Activated CD4-positive, alpha-beta memory T cell treated with anti-CD3 and anti-CD28 coated beads, Interleukin-2, amount 10 ng/mL, durations not matched to agents 7 days and 5 days (primary cell): ENCODE measurements at places on chromosomes 1 and 21. TPM values are rescaled to one million over a fixed set of nuclear protein-coding genes. Genes with fewer than 3 reads are reported as not detected.
A peak's percentile ranks its signal among the peaks of the same experiment; 100 is the strongest.

GRCh38 chr1:84298684-84299535 is 2.6 kb upstream of the SAMD13 start:
- DNase-seq: peak; percentile 18

- DNase-seq: no peak
Measured at GRCh38 chr21:37529649-37530048, 163.1 kb downstream of the DYRK1A start.

The OR6N1 gene
- not detected for total RNA-seq

The MSH4 gene
- total RNA-seq: 0.20 TPM

- no peak for DNase-seq
Measured at GRCh38 chr1:12185036-12185917, 18.5 kb downstream of the TNFRSF1B start.

- peak; percentile 75 for DNase-seq
Measured at GRCh38 chr1:78649628-78650027, at the start of gene IFI44. TSS of gene IFI44 (plus strand) at chr1:78649831. CDS start at chr1:78650196, 365 bp downstream.

The FAM229A gene
- 10.6 TPM for total RNA-seq

DNA sequence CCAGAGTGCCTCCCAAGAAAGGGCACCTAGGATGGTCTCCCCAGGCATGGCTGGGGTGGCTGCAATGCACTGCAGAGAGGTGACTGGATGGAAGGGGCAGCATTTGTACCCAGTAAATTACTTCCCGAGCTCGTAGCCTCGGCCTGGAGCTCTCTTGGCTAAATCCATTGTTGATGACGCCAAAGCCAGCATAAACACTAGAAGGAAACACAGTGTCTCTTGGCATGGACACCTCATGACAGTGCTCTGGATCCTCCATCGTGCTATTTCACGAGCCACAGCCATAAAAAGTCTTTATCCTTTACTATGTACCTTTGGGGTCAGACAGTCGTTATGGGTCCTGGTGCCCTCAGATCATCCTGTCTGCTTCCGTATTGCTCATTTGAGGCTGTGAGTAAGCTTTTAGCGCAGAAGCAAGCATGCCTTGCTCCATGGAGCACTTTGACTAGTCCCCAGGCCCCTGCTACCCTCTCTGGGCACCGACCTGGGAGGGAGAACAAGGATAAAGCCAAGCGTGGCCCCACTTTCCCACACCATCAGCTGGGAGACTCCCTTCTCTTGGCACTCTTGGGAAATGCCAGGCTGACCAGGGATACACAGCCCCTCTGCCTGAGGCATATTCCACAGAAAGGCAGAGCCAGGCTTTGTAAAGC is 10.3 kb upstream of the PRELP start:
- no peak for DNase-seq

GRCh38 chr1:168396508-168396907 is 115.8 kb downstream of the TBX19 start:
- DNase-seq: no peak

DNA sequence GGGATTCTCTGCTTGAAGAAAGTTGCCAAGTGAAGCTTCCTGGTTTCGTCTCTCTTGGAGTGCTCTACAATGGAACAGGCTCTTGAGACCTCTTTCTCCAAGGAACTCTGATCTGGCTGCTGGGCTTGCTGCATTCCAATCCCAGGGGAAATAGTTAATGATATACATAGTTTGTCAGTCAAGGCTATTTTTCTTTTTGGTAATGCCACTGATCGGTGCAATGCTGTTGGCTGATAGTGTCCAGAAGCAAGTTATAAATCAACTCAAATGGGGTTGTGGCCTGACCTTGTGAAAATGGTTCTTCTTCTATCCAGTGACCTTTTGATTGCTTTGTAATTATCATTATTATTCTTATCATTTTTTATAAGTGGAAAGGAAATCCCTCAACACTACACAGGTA is 48.4 kb upstream of the TNFSF18 start:
- DNase-seq: no peak

- DNase-seq: peak; percentile 64
Measured at GRCh38 chr21:43361493-43362296, 65.2 kb downstream of the SIK1 start.

DNA sequence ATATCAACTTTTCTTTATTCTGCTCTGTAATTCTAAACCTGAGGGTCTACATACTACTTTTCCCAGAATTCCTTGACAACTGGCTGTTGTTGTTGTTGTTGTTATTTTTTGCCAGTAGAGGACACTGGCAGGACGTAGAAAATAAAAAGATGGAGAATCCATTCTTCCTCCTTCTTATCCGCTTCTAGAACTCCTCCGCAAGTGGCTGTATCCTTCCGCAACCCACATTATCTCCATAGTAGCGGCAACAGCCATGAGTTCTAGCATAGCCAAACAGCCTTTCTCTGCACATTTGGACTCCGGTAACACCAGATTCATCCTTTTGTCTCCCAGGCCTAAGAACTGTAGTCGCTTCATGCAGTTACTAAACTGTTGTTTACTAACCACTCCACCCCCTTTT is 91.1 kb upstream of the CACHD1 start:
- DNase-seq: no peak

DNA sequence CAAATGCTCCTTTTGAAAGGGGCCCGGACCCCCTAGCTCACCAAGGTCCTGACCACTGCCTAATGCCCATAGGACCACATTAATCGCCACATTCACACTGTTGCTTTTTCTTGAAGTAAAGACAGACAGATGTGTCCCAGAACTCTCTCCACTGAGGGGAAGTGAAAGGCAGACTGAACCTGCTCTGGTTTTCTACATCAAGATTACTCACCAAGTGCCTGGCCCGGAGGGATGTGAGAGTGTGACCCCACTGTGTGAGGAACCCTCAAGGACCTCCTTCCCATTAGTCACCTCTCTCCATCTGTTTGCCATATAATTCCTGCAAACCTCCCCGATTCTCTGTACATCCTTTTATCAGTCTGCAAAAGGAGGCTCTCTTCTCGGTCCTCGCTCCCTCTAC is 381.5 kb downstream of the OMA1 start:
- no peak for DNase-seq

DNA sequence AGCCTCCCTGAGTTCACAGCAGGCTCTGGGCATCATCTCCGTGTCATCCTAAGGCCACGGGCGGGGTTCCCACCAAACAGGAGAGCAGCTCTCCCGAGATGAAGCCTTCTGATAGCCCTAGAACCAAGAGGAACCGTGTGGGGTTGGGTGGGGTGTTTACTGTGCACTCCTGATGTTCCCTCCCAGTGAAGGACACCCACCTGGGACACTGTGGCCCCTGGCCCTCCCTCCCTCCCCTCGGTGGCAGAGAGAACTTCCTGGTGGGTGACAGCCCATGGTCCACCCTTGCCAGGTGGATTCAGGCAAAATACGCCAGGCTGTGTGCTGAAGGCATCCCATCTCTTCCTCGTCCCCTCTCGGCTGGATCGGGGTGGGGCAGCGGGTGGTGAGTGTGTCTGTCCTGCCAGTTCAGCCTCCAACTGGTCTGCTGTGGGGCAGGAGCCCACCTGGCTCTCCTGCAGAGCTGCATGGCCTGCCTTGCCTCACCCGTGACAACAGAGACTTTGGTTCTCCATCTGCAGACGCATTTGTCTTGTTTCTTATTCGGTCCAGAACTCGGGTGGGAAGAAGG is 15.6 kb upstream of the C1orf174 start:
- DNase-seq: no peak

DNA sequence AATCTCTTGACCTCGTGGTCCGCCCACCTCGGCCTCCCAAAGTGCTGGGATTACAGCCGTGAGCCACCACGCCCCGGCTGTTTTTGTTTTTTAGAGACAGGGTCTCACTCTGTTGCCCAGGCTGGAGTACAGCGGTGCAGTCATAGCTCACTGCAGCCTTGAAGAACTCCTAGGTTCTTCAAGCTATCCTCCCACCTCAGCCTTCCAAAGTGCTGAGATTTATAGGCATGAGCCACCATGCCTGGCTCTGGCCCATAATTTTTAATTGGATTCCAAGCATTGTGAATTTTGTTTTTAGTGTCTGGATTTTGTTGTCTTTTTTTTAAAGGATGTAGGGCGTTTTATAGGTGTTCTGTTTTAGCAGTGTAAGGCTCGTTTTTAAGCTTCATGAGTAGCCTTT is 28.6 kb upstream of the TXLNA start:
- no peak for DNase-seq

The UQCRHL gene
- total RNA-seq: 1.6 TPM

GRCh38 chr1:203756036-203756435 is 8.9 kb upstream of the LAX1 start:
- DNase-seq: no peak

DNA sequence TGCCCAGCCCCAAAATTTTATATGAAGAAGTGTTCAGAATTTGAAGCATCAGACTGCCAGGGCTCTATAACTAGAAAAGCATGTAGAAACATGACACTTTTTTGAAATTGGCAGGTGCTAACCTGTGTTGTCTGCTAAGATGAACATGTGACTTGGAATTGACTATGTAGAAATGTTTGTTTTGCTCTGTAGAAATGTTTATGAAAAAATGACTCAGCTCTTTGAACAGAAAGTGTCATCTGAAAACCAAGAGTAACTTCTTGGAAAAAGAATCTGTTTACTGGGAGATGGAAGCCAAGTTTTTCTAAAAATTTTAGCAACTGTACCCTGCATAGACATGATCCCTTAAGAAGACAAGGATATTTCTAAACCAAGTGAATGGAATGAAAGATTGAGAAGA is 59.2 kb downstream of the LHX9 start:
- no peak for DNase-seq

The TPTE gene
- not detected for total RNA-seq

The ALPL gene
- not detected for total RNA-seq

The CNR2 gene
- total RNA-seq: not detected

- DNase-seq: no peak
Measured at GRCh38 chr1:202016022-202016810, 5.8 kb downstream of the ELF3 start.
